ENCODE measurements at places on chromosomes 16 and 17.

DNA sequence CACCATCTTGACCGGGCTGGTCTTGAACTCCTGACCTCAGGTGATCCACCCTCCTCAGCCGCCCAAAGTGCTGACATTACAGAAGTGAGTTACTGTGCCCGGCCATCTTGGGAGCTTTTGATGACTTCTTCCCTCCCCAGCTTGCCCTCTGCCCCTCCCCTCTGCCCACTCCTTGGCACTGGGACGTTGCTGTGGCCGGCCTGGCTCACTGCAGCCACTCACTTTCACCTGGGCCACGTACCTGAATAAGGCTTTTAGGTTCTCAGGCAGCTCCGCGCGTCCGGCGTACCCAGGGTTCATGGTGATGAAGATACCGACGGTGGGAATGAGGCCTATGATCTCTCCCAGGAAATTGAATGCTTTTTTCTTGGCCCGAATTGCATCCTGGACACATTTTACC lies 81.6 kb downstream of the DNAH17 start:
- DNase-seq: no peak

GRCh38 chr16:26087091-26087490 lies 395.3 kb downstream of the HS3ST4 start:
- no peak for DNase-seq

DNA sequence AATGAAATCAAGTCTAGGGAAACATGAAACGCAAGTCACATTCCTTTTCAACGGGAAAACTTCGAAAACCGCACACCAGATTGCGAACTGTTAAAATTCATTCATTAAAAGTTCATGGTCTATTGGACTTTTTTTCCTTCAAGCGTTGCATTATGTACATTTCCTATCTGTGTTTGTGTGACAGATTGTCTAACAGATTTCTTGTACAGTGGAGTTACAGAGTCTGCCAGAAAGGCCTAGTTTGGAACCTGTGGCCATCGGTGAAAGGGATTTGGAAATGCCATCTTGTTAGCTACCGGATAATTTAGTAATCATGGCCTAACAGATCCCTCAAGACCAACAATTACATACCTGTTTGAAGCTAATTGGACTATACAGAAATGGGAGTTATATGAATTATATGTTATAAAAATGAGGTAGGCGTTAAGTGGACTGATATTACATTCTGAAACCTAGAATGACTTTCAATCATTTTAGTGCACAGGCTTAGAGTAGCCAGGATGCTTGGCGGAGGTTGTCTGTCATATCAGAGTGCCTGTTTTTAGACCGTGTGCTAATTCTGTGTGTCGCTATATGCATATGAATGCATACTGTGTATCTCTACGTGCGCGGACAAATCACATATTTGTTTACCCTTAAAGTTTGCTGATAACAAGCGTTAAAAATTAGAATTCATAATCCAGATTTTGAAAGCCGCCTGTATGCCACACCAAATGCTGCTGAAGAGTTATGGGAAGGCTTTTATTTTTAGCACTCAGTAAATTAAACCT lies 885.4 kb upstream of the RBFOX1 start:
- no peak for DNase-seq

DNA sequence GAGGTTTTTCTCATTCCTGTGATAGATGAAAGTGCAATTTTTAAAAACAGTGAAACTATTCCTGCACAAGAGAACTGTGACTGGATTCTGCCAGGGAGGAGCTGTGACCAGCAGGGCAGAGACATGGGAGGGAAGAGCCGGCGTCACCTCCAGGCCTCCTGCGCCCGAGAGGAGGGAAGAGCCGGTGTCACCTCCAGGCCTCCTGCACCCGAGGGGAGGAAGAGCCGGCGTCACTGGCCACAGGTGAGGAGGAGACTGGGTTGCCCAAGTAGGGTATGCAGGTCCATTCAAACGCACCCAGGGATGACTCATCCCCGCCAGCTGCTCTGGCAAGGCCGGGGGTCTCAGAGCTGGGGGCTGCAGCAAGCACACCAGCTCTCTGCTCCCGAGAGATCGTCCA lies 56.7 kb downstream of the METRNL start:
- no peak for DNase-seq

DNA sequence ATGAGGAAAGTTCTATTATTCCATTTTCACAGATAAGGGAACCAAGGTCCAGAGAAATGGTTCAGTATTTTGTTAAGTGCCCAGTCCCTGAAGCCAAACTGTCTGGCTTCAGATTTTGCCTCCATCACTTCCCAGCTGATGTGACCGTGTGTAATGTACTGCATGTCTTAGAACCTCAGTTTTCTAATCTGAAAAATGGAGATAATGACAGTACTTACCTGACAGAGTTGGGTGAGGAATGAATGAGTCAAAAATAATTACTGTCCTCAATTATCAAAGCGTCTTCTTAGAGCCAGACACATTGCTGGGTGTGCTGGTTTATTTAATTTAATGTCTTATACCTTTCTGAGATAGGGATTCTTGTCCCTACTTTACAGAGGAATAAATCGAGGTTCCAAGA lies 6.7 kb downstream of the ZNF668 start:
- DNase-seq: no peak

- no peak for DNase-seq
These were observed 50.5 kb downstream of the GPR139 start for GRCh38 chr16:20023190-20023589.

DNA sequence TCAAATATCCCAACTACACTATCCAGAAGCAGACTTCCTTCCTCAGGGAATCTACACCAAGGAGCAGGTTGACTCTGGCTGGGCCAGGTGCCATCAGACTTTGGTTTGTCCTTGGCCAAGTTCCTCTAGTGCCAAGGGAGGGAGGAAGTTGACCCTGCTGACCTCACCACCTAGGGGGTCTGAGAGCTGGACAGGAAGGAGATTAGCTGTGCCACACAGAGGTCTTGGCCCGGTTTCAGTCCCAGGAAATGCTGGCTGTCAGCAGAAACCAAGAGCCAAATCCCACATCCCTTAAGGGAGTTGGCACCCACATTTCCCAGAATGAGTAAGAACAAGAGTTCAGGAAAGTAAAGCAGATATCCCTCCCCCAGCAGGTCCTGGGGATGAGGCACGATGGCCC lies 178.2 kb downstream of the SALL1 start:
- no peak for DNase-seq
